Stimulated activated CD4-positive, alpha-beta T cell treated with anti-CD3 and anti-CD28 coated beads, Interleukin-15, amount 100 ng/mL, for 48 hours (primary cell): ENCODE measurements at places on chromosomes 5 and 9.

DNA sequence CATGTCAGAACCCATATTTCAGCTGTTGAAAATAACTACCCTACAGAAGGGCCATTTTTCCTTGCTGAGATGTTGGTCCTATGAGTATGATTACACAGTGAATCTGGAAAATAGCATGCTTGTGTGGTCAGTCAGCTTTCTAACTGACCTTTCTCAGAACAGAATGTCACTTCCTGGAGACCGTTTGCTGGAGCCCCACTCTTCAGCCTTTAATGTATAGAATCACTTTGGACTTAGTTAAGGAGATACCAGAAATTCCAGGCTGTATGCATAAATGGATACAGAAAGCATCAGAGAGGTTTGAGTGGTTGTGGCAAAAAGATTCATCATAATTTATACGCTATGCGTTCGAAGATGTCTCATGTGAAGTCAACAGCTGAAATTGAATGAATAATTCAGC lies 488.1 kb downstream of the EBF1 start:
- DNase-seq = no peak

DNA sequence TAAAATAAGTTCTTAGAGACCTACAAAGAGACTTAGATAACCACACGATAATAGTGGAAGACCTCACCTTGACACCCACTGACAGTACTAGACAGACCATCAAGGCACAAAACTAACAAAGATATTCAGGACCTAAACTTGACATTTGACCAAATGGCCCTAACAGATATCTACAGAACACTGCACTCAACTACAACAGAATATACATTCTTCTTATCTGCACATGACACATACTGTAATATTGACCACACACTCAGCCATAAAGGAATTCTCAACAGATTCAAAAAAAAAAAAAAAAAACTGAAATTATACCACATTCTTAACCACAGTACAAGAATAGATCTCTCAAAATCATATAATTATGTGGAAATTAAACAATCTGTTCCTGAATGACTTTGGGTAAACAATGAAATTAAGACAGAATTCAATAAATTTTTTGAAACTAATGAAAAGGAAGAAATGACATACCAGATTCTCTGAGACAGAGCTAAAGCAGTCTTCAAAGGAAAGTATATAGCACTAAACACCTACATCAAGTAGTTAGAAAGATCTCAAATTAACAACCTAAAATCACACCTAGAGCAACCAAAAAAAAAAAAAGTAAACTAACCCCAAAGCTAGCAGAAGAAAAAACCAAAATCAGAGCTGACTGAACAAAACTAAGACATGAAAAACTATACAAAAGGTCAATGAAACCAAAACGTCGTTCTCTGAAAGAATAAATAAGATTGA lies 362.3 kb upstream of the POU5F2 start:
- DNase-seq = no peak

- no peak for DNase-seq
Measured at GRCh38 chr5:56479696-56480077, 246.6 kb upstream of the ANKRD55 start.

DNA sequence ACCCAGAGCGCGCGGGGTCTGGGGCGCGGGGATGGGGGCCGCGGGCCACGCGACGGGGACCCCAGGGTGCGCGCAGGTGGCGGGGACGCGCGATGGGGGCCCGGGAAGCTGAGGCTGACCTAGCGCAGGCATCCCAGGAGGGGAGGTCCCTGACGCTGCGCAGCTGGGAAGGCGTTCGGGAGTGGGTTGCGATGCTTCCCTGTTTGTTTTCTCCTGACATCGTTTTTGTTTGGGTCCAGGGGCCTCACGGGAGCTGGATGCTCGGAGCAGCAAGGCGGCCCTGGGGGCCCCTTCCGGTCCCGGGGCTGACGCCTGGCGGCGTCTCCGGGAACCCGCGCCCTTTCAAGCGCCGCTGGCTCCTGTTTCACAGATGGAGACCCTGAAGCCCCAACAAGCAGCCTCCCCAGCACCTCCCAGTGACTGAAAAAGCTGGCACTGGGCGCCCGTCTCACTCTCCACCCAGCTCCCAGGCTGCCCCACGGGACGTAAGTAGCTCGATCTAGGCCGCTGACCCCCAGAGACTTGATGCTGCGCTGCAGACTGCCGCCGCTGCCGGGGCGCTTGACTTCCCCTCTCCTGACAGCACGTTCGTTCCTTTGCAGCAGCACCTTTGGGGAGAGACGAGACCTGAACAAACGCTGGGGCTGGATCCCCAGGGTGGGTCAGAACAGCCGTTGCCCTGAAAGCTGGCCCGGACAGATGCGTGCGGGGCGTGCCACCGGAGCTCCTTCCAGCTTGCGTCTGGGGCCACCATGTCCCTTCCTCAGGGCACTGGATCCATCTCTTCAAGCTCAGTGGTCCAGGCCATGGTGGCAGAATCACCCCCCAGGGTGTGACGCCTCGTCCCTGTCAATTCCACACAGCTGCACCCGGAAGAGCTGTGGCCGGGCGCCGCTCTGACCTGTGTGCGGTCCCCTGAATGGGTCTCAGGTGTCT lies 593 bp downstream of the BRD3OS start:
- peak; percentile 32 for DNase-seq

GRCh38 chr5:137545956-137546355 lies 46.8 kb upstream of the SPOCK1 start:
- no peak for DNase-seq

DNA sequence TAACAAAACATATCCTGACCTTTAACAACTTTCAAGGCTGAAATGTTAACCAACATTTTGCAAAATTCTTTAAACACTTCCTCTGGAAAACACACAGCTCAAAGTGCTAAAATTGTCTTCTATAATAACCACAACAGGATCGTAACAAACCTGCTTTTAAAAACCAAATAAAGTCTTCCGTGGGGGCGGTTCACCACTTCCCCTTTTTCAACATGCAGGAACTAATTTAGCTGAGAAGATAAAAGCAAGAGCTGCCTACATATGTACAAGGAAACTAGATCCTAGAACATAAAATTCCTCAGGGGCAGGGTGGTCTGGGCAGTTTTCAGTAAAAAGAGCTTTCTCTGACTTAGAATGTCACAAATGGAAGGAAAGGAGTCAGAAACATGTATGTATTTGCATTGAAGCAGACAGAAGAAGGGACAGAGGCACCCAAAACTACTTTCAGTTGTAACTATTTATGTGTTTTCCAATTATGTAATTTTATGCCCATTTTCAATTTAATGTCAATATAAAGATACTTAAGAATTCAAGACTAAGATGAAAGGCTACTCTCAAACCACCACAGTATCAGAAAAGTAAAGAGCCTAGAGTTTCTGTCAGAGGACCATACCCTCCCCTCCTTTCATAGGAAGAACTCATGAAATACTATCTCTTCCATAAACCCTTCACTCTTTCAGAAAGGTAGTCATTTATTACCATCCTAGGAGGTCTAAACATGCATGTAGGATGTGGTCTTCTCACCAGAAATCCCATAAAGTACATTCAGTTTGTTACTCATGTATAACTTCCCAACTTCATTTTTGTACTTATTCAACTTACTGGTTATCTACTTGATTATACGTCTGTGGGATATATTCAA lies 185.9 kb upstream of the RASA1 start:
- no peak for DNase-seq

- DNase-seq = no peak
Measured at GRCh38 chr9:70076678-70077077, 33.0 kb downstream of the MAMDC2 start.

- DNase-seq = no peak
Measured at GRCh38 chr9:33765411-33765810, 29.9 kb upstream of the PRSS3 start.

DNA sequence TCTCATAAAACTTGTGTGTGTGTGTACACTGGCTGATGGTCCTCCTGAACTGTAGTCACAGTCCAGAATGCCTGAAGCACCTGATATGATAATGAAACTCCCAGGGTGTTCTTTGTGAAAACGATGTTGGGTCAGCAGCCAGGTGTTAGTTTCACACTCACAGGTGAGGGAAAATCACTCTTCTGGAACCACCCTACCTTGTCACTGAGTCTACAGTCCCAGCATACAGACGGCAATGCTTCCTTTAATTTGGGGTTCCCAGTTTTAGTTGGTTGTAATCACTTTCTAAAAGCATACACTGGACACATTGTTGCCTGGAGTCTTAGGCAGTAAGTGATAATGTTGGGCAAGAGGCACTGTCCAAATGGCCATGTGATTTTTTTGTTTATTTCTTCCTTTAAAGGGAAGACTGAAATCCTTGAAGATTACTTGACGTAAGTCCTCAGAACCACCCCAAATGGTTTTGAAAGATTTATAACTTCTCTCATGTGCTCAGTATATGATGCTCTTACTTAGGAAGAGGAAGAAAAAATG lies 18.2 kb upstream of the MGAT1 start:
- no peak for DNase-seq

DNA sequence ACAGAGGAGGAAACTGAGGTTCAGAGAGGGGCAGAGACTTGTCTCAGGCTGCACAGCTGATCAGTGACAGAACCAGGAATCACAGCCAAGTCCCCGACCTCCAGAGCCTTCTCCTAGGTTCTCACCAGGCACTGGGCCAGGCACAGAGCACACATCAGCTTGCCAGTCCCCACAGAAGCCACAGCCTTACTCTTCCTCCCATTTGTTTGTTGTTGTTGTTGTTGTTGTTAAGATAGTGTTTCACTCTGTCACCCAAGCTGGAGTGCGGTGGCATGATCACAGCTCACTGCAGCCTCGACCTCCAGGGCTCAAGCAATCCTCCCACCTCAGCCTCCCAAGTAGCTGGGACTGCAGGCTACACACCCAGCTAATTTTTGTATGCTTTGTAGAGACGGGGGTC lies 41.4 kb downstream of the NAIF1 start:
- no peak for DNase-seq

DNA sequence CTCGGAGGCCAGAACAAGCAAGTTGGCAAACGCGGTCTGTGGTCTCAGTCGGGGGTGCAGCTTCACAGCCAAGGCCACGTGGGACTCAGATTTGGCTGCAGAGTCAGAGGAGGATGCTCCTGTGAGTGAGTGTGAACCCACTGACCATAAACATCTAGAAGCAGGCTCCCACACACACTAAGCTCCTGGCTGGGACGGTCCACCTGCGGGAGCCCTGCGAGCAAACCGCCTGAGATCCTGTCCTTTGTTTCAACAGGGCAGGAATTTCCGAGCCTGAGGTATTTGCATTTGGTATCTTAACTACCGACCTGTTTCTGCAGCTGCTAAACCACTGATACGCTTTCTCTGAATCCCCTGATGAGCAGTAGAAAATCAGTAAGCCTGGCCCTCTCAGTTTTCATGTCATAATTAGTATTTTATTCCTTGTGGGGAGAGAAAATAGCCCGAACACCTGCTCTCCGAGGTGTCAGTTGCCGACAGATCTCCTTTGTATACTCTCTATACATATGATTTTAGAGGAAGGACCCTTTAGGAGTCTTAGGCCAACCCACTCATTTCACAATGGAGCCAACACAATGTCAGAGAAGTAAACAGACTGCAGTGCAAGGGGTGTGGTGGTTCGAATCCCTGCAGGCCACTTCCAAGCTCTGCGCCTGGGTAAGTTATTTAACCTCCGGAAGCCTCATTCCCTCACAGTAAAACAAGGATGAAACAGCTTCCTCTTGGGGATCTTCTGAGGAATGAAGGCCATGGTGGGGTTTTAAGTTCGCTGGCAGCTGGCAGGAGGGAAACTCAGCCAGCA lies 40.9 kb upstream of the PWWP2A start:
- no peak for DNase-seq

DNA sequence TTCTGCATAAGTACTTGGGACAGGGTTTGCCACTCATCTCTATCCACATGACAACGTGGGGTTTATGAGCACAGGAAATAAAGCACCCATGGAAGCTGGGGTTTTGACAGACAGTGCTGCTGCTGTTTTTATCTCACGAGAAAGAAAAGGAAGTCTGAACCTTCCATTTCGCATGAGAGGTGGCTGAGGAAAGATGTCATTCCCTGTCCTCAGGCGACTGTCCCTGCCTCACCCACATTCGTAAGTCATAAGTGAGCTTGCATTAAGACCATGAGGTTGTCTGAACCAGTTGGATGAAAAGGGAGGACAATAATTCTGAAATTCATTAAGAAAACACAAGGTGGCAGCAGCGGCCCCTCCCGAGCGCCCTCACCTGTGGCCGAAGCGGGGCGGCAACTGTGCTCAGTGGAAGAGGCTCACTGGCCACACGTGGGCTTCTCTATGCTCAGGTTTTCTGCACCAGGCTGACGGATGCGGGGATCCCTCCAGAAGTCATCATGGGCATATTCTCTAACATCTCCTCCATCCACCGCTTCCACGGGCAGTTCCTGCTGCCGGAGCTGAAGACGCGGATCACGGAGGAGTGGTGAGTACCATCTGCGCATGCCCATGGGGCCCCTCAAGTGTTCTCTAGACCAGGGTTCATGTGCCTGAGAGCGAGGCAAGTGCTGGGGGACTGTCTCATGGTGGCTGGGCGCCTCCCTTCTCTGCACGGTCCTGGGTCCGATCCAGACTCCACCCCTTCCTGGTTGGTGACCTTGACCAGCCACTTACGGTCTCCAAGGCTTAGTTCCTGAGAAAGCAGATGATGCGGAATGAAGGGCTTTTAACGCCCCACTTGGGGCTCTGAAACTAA lies 54.7 kb upstream of the SUSD3 start:
- peak; percentile 36 for DNase-seq

- no peak for DNase-seq
Measured at GRCh38 chr5:83564069-83564749, 92.7 kb downstream of the VCAN start.

GRCh38 chr5:150073086-150073625 lies 13.2 kb downstream of the CSF1R start:
- DNase-seq = no peak

- no peak for DNase-seq
Measured at GRCh38 chr5:10624679-10625078, 60.8 kb downstream of the ANKRD33B start.

DNA sequence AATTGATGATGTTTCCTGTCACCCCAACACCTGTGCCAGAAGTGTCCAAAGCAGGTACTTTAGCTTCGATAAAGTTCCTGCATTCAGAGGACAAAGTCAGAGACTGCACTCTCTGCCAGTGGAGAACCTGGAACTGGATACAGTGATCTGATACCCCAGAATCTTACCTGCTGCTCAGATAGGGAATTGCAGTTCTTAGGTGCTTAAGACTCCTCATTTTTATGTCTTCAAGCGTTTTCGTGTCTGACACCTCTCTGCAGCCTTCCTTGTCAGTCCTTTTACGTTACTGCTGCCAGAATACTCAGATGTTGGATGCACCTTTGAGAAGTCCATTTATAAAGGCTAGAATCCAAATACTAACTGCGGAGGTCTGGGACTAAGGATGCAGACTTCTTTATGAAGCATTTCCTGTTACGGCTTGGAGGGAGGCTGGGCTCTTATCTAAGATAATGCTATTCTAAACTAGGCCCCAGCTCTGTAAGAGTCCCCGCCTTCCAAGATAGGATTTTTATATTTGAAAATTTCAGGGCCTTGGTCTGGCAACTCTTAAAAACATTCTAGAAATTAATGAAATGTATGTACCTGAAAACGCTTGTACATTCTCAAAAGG lies 1.9 kb downstream of the ISOC1 start:
- DNase-seq = no peak

GRCh38 chr5:82417776-82418607 lies 139.8 kb upstream of the RPS23 start:
- DNase-seq = no peak

GRCh38 chr9:112041536-112042243 lies 133.4 kb downstream of the SUSD1 start:
- no peak for DNase-seq
